Effector CD4-positive, alpha-beta T cell (primary cell): ENCODE measurements at places on chromosomes 16 and 17.

GRCh38 chr16:15682105-15682570 lies 32.1 kb downstream of the NDE1 start:
- peak; percentile 28 for DNase-seq

GRCh38 chr17:54749157-54749556 lies 151.5 kb upstream of the TOM1L1 start:
- DNase-seq, result no peak

DNA sequence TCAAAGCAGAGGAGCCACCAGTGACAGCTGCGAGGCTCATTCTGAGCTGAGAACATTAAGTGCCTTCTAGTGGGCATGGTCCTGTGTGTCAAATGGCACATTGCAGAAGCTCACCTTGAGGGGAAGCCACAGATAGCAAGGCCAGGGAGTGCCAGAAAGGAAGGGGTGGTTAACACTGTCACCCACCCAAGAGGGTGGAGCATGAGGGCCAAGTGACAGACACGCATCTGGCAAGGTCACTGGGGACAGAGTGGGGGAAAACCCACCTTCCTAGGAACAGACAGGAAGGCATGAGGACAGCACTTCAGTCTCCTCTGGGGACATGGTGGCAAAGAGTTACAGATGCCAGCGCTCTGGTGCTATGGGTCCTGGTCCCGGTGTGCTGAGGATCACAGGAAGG lies 22.1 kb downstream of the NUBP1 start:
- no peak for DNase-seq

- DNase-seq, result no peak
Measured at GRCh38 chr16:70579648-70580630, 56.3 kb downstream of the SF3B3 start.

- DNase-seq, result no peak
Measured at GRCh38 chr17:61354895-61355874, 44.5 kb upstream of the TBX2 start.
